ENCODE measurements at places on chromosomes 5 and 9. TPM values are rescaled to one million over a fixed set of nuclear protein-coding genes. Genes with fewer than 3 reads are reported as not detected.
A peak's percentile ranks its signal among the peaks of the same experiment; 100 is the strongest.

DNA sequence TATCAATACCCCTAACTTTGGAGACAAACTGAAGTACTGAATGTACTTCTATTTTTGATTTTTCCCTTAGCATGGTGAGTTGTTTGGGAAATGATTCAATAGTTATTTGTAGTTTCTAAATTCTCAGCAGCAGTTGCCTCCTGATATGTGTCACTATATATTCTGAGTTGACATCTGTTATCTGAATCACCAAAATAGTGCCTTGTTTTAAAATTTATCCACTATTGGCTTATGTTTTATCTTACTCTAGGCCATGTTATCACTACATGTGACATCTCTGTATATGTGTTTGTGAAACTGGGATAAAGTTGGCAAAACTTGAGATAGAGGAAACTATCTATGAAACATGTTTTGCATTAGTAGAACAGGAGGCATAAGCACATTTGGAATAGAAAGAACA is 317.6 kb downstream of the TLE4 start:
- DNase-seq, result no peak

GRCh38 chr5:142181096-142181495 is 72.5 kb downstream of the NDFIP1 start:
- DNase-seq, result no peak

DNA sequence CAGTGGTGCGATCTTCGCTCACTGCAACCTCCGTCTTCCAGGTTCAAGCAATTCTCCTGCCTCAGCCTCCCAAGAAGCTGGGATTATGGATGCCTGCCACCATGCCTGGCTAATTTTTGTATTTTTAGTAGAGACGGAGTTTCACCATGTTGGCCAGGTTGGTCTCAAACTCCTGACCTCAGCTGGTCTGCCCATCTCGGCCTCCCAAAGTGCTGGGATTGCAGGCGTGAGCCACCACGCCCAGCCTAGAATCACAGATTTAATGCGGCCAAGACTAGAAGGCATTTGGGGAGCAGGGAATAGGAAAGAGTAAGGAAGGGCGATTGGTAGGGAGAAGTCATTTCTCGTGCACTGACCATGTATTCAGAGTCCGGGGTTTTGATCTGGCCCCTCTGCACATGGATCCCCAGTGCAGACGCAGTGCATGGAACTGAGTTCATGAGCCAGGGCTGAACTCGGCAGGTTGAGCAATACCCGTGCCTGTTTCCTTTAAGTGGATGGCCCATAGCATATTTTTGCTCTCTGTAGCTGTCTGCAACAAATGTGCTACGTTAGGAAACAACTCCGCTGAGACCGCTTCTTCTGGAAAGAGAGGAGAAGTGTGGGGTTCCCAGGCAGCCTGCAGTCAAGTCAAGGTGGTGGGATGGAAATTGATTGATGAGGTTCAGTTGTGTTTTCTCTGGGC is 3.4 kb upstream of the HMCN2 start:
- DNase-seq, result peak; percentile 56

- DNase-seq, result no peak
Observed at GRCh38 chr5:135609981-135610380, 31.2 kb upstream of the CXCL14 start.

GRCh38 chr5:79357398-79357797 is 121.5 kb downstream of the JMY start:
- DNase-seq, result no peak

DNA sequence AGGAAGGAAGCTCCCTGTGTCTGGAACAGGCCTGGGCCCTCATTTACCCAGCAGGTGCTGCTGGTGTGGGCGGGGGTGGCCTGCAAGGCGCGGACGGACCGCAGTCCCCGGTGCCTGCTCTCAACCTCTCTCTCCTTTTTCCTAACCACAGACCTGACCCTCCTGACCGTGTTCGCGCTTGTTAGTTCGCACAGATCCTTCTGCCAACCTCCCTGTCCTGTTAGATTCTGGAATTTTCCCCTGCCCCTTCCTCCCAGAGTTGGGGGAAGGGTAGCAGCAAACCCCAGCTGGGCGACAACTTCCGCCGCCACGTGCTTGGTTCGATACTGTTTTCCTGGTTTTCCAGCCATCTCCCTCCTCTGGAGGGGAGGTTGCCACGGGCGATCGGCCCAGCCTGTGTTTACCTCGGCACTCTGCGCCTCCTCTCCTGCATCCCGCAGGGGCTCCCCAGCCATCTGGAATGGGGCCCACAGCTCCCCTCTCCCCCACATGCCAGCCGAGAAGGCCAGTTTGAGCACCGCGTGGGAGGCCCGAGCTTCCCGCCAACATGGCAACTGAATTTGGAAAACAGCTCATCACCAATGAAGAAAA is 70.8 kb upstream of the UNC5A start:
- DNase-seq, result no peak

DNA sequence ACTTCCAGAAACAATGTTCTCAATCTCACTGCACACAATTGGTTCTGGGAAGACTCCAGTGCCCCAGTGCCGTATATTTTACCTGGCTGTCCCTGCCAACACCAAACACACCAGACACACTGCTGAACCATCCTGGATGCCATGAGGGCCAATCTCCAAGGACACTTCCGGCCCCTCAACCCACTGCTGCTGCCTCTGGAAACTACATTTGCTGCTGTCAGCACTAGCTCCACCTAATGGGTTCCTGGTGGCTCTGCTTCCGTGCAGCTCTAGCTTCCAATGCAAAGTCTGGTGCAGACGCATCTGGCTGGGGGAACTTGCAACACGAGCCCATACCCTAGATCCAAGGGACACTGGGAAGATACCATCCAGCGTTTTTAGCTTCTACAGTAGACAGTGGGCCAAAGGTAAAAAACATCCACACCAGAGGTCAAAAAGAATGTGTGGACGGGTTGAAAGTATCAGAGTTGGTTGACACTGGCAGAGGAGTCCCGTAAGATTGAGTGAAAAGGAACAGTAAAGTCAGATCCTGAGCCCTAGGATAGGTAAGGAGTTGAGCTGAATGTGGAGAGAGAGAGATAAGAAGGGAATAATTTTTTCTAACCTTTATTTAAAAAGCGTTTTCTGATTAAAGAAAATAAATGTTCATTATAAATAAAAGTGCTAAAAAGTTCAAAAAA is 99.7 kb upstream of the KIF2A start:
- peak; percentile 8 for DNase-seq

DNA sequence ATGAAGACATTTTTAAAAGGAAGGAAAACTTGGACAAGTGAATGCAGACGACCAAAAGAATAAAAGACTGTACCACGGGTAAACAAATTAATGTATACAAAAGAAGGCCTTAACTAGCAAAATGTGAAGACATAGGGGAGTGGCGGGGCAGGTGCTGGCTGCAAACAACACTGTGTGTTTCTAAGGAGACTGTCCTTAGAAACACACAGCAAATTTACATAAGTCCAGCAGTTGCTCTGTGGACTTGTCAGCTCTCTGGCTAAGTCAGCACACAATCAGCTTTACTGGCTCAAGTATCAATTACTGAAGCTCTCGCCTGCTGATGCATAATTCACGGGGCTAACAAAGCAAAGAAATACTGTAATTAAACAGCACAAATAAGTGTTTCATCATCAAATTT is 24.8 kb downstream of the PTBP3 start:
- DNase-seq, result no peak

DNA sequence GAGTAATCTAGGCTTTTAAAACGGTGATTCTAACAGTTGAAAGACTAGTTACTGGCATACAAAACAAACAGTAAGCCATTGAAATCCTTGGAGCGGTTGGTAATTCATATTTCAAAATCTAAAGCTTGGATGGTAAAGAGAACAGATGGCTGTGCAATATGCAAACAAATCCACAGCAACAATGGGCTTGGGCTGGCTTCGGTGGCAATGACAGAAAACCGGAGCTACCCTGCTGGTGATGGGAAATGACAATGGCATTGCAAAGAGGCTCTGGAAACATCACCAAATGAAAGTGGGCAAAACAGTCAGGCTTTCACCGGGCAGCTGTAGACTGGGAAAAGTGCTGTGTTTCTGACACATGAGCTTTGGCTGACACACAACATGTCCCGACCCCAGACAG is 42.2 kb downstream of the MED27 start:
- DNase-seq, result no peak

- DNase-seq, result peak; percentile 82
Observed at GRCh38 chr9:114174876-114175771, 19.8 kb downstream of the COL27A1 start.

DNA sequence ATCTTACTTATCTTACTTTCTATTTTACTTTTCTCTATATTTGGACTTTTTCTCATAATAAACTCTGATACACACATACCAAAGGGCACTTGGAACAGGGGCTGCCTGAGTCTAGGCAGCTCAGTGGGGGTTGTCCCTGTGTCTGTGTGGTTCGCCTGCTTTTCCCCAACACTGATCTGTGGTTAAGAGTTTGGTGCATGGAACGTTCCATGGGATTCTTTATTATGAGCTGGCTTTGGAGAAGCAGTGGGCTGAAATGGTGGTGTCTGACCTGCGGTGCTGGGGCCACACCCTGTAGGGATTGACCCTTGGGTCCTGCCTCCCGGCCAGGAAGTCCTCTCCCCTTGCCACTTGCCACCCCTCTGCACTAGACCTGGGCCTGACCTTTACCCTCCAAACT is 47.4 kb downstream of the ANKRD33B start:
- peak; percentile 72 for DNase-seq

GRCh38 chr9:72986522-72987116 is 33.8 kb upstream of the ALDH1A1 start:
- peak; percentile 77 for DNase-seq

GRCh38 chr5:56019306-56020272 is 24.8 kb upstream of the IL6ST start:
- DNase-seq, result peak; percentile 96

DNA sequence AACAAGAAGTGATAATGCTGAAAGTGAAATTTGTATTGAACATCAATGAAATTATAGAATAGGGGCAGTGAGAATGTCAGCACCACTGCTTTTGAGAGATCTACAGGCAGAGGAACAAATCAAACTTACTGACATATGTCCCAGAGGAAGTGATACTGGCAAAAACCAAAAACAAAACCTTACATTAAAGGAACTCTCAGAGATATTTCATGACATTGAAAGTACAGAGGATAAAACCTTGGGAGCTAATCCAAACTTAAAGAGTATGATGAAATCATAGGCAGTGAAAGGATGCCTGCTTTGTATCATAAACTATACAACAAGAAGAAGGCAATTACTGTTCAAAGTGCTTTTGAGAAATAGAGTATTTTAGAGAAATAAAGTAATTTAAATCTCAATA is 90.4 kb upstream of the SV2C start:
- DNase-seq, result no peak

GRCh38 chr9:109560470-109561132 is 62.5 kb upstream of the PTPN3 start:
- DNase-seq, result no peak

DNA sequence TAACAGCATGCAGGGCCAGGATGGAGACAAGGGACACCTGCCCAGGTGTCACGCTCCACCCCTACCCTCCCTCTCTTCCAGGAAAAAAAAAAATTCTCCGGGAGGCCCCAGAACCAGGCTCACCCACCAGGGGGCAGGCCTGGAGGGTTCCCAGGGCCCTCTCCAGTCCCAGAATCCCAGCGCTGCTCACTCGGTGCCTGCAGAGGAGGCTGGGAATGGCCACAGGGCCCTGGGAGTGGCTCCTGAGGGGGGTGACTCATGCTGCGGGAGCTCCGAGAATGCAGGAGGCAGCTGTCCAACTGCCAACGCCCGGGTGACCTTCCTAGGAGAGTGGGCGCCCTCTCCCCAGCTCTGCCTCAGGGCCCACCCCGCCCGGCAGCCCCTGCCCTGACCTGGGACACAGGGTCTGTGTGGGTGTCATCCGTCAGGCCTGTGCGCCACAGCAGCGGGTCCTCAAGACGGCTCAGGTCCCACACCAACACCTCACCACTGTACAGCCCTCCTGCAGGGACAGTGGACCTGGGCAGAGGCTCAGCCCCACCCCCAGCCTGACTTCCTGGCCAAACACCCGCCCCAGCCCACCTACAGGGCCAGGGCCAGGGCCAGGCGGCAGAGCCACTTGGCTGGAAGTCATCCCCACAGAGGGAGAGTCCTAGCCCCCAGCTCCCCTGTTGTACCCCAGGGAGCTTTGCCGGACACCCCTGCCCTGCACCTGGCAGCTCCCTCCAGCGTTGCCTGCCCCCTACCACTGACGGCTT is 21.2 kb downstream of the DYNC2I2 start:
- DNase-seq, result peak; percentile 93

GRCh38 chr5:147779694-147780093 is 2.8 kb downstream of the JAKMIP2 start:
- no peak for DNase-seq

DNA sequence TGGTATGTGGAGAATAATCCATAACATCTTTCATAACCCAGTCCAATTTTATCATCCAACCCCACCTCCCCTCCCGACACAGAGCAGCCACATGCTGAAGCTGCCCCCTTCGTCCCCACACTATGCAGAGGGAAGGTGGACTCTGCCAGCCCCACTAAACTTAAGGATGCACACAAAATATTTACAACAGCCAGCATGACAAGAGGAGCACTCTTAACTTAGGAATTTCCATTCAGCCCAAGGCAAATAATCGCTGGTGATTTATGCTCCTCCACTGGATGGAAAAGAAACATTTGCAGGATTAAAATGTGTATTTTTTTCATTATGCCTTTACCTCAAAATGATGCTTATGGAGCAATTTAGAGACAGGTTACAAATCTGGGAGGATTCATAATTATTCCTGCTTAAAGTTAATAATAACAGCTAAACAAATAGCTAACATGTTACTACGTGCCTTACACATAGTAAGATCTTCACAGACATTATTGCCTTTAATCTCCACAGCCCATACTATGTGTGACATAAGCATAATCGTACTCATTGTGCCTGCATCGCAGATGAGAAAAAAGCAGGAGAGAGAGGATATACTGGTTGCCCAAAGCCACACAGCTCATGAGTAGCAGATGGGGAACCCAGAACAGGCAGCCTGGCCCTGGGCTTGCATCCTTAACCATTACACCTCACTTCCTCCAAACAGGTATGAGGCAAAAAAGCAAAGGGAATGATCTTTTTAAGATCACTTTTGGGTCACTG is 92.6 kb downstream of the GLIS3 start:
- DNase-seq, result no peak

- no peak for DNase-seq
Observed at GRCh38 chr9:128434340-128434739, 13.7 kb downstream of the CERCAM start.

- DNase-seq, result peak; percentile 81
Observed at GRCh38 chr5:35938568-35939227, at the start of gene CAPSL. Gene CAPSL, minus strand, starts transcription at chr5:35938622. Its CDS starts 17,502 bp downstream, at chr5:35921120.

GRCh38 chr9:23824830-23825591 is 1.0 kb downstream of the ELAVL2 start:
- DNase-seq, result no peak

- peak; percentile 12 for DNase-seq
Observed at GRCh38 chr9:2116073-2116472, 100.9 kb downstream of the SMARCA2 start.

GRCh38 chr9:26950521-26950920 is 3.5 kb upstream of the PLAA start:
- DNase-seq, result no peak

The SOHLH1 gene
- not detected for total RNA-seq

The ZNF474 gene
- 0.64 TPM for total RNA-seq

The MELK gene
- 19.0 TPM for total RNA-seq

The HNRNPK gene
- 522 TPM for total RNA-seq

The AIF1L gene
- total RNA-seq, result 0.43 TPM

The CLTB gene
- 118 TPM for total RNA-seq
